IMR-90 (cell line): ENCODE measurements at places on chromosomes 12 and 14. TPM values are rescaled to one million over a fixed set of nuclear protein-coding genes. Genes with fewer than 3 reads are reported as not detected.

PTCSC3 gene
- not detected in 2 replicates for total RNA-seq

LGALS3 gene
- 84.4 and 145 TPM in 2 replicates for total RNA-seq

EIF2S1 gene
- 125 and 360 TPM in 2 replicates for total RNA-seq

NOVA1 gene
- total RNA-seq, result 0.90 and 1.1 TPM in 2 replicates

CDCA4 gene
- 17.7 and 19.7 TPM in 2 replicates for total RNA-seq

NTN4 gene
- total RNA-seq, result 38.6 and 56.6 TPM in 2 replicates

TSPAN8 gene
- total RNA-seq, result not detected in 2 replicates

TSPAN9 gene
- total RNA-seq, result 16.1 and 17.7 TPM in 2 replicates

OR4E2 gene
- total RNA-seq, result not detected in 2 replicates

BCL7A gene
- total RNA-seq, result 5.6 and 6.1 TPM in 2 replicates

CCDC175 gene
- not detected in 2 replicates for total RNA-seq

KSR2 gene
- total RNA-seq, result not detected in 2 replicates

WNT1 gene
- not detected in 2 replicates for total RNA-seq

MGP gene
- total RNA-seq, result 0.56 and 1.4 TPM in 2 replicates

AKAP3 gene
- total RNA-seq, result 0.54 and 0.56 TPM in 2 replicates

SLC39A2 gene
- total RNA-seq, result not detected in 2 replicates

INHBC gene
- not detected in 2 replicates for total RNA-seq

SLC22A17 gene
- total RNA-seq, result 6.4 and 6.6 TPM in 2 replicates

DDIT3 gene
- total RNA-seq, result 12.2 and 19.4 TPM in 2 replicates

LMO3 gene
- total RNA-seq, result 0.54 and 1.7 TPM in 2 replicates

CYP46A1 gene
- under 0.01 and 0.18 TPM in 2 replicates for total RNA-seq

KLHDC1 gene
- total RNA-seq, result 0.90 and 1.9 TPM in 2 replicates

SYT1 gene
- total RNA-seq, result 3.0 and 4.2 TPM in 2 replicates

TROAP gene
- total RNA-seq, result 15.6 and 21.5 TPM in 2 replicates

CMKLR1 gene
- not detected in 2 replicates for total RNA-seq

GLIPR1L2 gene
- not detected in 2 replicates for total RNA-seq

SPIC gene
- not detected in 2 replicates for total RNA-seq

SETD1B gene
- total RNA-seq, result 0.83 and 0.90 TPM in 2 replicates

SLCO1B1 gene
- not detected in 2 replicates for total RNA-seq

NUAK1 gene
- total RNA-seq, result 8.8 and 8.9 TPM in 2 replicates

LTB4R gene
- 0.18 and 0.28 TPM in 2 replicates for total RNA-seq

RFX4 gene
- total RNA-seq, result not detected in 2 replicates

LGR5 gene
- total RNA-seq, result not detected in 2 replicates

CPSF6 gene
- total RNA-seq, result 9.1 and 13.9 TPM in 2 replicates

PEBP1 gene
- 129 and 137 TPM in 2 replicates for total RNA-seq

GPRC5D gene
- not detected in 2 replicates for total RNA-seq

P2RX7 gene
- total RNA-seq, result under 0.01 and 0.18 TPM in 2 replicates

IL22 gene
- total RNA-seq, result not detected in 2 replicates

SNAPC1 gene
- 7.7 and 18.9 TPM in 2 replicates for total RNA-seq

PAX9 gene
- not detected in 2 replicates for total RNA-seq
